ENCODE measurements at places on chromosomes 4 and X.

- DNase-seq, result no peak
Measured at GRCh38 chr4:106450249-106450648, 81.7 kb upstream of the GIMD1 start.

DNA sequence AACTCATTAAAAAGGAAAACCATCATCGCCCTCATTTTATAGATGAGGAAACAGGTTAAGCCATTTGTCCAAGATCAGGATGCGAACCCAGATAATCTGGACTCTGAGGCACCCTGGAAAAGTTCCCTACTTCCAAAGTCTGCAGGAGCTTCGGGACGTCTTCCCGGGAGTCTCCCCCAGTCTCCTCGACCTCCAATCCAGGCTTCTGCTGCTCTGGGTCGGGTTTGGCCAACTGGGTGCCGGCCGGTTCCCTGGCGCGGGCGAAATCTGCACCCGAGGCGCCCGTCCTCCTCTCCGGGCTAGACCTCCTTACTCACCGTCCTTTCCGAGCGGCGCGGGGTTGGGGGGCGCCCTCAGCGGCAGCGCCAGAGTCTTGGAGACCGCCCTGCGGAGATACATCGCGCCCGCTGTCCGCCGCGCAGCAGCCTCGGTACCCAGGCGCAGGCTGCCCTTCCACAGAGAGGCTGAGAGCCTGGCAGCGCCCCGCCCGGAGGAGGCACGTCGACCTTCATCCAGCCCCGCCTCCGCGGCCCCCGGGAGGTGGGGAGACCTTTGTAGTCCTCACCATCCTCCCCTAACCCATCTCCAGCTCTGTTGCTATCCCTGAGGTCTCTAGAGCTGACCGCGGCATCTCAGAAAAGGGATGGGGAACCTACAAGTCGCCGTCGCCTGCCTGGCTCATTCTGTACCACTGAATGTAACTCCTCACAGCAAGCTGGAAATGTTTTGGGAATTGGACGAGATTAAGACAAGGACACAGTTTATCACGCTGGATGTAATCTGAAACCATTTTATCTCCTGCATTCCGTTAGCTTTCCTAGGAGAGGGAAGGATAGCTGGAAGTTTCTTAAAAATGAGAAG, at the start of gene MGARP:
TSS of gene MGARP (minus strand) at position 466 of the 861 bp plus-strand sequence. CDS start at position 399, 67 bp downstream.
- peak; percentile 41 for DNase-seq

GRCh38 chr4:149101649-149102048, 659.4 kb upstream of the NR3C2 start:
- DNase-seq, result no peak

DNA sequence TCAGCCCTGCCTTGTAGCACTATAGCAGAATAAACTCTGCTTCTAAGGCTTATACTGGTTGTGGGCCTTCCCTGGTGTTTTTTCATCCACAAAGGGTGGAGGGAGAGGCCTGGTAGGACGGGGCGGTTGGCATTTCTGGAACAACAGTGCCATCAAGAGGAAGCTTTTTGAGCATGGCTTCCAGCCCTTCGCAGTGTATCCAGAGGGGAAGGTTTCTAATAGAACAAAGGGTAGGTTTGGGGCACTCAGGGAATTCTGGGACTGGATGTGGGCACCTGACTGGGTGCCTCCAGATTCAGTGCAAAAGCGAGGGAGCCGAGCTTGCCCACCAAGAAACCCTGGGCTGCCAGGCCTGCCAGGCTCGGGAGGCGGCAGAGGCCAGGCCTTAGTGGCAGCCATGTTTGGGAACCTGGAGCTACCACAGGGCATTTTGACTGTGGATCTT, 229.6 kb upstream of the AGTR2 start:
- peak; percentile 49 for DNase-seq

DNA sequence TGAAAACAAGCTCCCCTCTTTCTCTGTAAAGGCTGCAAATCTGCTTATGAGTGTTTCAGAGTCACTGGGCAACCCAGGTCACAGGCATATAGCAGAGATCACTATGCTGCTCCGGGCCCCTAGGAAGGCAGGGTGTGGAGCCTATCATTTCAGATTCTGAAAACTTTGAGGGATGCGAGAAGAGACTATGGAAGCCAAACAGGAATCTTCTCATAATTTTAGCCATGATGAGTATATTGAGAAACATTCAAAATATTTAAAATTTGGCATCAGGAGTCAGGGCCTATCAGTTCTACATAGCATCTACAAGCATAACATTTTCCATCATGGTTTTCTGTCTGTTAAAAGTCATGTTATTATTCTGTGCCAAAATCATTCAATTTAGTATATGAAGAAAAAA, 61.7 kb upstream of the ATXN3L start:
- DNase-seq, result no peak

DNA sequence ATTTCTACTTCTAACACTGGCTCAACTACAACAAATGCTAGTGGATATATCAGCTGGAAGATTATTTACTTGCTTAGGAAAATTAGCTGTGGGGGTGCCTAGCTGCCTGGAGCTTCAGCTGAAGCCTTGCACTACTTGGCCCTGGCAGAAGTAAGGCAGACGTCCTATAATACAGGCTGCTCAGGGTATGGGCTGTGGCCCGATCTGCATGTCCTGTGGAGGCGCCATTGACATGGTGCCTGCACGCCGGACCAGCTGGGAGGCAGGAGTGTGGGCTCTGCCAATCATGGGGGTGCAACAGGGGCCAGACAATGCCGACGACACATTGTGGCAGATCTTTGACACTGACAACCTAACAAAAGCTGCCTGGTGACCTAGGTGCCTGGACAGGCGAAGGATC, 31.6 kb upstream of the UCP1 start:
- no peak for DNase-seq

DNA sequence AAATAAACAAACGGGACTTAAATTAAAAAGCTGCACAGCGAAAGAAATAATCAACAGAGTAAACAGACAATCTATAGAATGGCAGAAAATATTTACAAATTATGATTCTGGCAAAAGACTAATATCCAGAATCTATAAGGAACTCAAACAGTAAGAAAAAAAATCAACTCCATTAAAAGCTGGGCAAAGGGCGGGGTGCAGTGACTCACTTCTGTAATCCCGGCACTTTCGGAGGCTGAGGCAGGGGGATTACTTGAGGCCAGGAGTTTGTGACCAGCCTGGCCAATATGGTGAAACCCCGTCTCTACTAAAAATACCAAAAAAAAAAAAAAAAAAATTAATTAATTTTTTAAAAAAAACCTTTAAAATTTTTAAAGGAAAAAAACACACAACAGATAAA, 109.0 kb downstream of the ATP11C start:
- no peak for DNase-seq

DNA sequence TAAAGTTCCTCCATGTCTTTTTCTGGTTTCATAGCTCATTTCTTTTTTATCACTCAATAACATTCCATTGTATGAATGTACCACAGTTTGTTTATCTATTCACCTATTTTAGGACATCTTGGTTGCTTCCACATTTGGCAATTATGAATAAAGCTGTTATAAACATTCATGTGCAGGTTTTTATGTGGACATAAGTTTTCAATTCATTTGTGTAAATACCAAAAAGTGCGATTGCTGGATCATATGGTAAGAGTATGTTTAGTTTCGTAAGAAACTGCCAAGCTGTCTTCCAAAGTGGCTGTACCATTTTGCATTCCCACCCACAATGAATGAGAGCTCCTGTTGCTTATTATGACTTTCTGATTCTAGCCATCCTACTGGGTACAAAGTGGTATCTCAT, 36.3 kb upstream of the ZFX start:
- no peak for DNase-seq

DNA sequence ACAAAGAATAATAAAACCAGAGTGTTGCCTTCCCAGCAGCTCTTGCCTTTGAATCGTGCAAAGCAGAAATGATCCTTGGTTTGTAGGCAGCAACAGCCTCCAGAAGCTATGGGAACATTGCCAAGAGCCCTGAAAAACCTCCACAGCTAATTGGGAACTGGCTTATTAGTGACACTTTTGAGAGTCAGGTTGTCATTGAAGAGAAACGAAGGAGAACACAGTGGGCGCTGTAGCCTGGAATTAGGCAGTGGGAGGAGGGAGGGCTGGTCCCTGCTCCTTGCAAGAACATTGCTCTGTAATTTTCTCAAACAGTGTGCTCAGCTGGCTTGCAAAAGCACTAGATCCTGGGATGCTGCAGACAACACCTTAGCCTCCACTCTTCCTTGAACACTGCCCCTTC, 331.5 kb upstream of the EMCN start:
- DNase-seq, result no peak

GRCh38 chrX:18877469-18877868, 106.4 kb downstream of the PHKA2 start:
- DNase-seq, result no peak

- DNase-seq, result no peak
Measured at GRCh38 chr4:97582890-97583289, 560.4 kb downstream of the STPG2 start.

- DNase-seq, result no peak
Measured at GRCh38 chrX:10800796-10801195, 180.4 kb upstream of the MID1 start.

DNA sequence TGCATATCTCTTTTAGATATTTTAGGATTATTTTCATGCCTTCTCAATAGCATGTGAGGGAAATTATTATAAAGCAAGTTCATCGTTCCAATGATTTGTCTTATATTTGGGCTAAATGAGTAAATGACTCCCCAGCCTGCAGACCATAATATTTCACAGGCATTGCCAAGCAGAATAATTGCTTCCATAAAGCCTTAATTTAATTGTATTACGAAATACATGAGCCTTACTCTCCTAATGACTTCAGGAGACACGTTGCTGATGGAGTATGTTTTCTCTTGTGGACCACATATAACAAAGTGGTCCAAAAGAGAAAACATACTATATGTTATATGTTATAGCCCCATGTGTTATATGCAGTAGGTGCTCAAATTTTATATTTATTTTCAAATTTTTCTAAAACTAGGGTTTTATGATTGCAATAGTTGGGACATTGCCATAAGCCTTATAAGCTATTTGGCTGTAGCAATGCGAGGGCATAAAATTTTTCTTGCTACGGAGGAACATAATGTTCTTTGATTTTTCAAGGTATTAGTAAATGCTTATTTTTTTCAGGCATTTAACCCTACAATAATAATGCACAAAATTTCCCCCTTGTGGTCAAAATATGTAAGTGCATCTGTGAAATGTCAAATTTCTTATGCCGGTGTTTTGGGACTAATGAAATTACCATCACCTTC, 26.2 kb upstream of the TMPRSS11D start:
- no peak for DNase-seq

DNA sequence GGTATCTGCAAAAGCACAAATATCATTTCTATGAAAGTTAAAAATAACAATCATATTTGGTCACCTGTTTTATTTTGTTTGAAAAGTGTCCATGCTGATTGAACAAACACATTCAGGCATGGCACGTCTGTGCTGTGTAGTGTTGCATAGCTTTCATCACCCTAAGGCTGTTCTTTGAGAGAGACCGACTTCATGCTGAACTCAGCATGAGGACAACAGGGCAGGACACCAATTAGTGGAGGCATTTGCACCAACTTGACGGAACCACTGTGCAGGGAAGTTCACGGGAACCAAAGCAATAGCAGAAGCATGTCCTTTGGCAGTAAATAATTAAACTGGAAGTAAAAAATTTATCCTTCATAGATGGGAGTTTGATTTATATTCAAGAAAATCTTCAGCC, 158.4 kb upstream of the SLC7A11 start:
- DNase-seq, result no peak

DNA sequence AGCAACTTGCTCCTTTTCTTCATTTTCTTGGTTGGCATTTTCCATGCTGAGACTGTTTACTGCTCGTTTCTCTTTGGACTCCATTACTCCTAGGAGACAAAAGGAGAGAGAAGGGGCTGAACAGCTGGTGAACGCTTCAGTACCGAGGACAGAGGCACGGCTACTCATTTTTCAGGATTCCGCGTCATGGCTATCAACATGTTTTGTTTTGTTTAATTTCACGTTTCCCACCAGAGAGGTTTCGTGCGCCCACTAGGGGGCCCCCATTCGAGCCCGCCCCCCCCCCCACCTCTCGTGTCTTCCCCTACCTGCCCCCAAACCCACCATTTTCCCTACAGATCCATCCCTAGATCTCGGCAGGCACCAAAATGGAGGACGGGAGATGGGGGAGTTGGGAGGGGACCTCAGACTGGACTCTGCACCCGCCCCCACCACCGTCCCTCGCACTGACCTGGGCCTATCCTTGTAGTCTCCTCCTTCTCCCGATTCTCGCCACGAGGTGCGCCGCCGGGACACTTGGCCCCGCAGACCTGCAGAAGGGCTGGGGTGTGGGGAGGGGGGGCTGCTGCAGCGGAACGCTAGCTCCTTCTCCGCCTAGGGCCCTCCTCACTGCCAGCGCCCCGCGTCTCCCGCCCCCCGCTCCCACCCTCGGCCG, 653 bp downstream of the BEX1 start:
- DNase-seq, result no peak

DNA sequence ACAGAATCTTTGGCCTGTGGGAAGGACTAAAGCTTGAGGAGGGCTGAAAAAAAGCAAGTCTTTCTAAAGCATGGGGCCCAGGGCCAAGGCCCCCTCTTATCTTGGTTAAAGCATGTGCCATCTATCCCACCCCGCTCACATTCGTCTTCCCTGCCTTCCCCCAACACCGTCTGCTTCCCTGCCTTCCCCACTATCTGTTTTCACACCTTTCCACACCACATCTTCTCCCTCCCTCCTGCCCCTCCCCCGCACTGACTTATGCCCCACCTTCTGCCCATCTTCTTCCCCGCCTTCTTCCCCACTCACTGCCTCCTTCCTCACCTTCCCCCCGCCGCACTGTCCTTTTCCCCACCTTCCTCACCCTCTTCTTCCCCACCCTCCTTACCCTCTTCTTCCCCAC, 890 bp upstream of the NAP1L5 start:
- DNase-seq, result no peak

DNA sequence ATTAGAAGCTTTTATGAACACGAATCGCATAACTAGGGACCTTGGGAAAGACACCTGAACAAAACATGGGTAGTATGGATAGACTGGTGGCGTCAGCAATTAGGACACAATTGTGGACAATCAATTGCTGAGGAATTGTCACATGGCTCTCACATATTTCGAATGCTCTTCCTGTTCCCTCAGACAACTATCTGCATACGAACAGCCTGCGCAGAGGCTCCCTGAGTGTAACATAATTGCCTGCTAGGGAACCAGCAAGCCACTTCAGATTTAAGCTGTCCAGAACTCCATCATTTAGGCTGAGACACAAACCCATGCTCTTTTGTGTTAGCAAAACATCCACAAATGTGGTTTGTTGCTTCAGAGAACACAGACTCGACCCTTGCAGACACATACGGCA, 160.8 kb downstream of the MGST2 start:
- DNase-seq, result no peak

DNA sequence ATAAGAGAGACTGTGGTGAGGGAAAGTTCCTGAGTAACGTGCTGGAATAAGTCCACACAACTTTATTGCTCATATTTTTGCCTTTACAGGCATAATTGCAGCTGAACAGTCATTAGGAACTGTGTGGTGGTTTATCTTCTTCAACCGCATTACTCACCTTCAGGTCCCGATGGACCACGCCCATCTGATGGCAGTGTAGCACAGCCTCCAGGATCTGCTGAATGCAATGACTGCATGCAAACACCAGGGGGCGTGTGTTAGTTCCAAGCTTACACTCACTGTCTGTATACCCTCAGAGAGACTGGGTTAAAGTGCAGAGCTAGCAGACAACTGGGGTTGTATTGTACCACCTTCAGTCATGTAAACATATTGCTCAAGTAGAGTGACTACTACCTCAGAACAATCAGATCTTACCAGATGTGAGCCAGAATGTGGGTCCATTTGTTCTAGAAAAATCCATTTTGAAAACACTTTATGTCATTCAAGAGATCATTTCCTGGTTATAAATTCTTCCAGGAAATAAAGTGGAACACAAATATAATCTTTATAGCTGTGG, 214.0 kb downstream of the CAMK2D start:
- peak; percentile 82 for DNase-seq

GRCh38 chrX:154309041-154309775, 13.6 kb downstream of the TKTL1 start:
- no peak for DNase-seq

Data from activated T-cell treated with anti-CD3 and anti-CD28 coated beads, Interleukin-2, amount 50 U/mL, for 1 hour (primary cell).